Large intestine (tissue), 12 donors: ENCODE measurements at places on chromosomes 5 and 9. TPM values are rescaled to one million over a fixed set of nuclear protein-coding genes. Genes with fewer than 3 reads are reported as not detected.

- H3K4me3 ChIP-seq, result no peak overlapping the region
- H3K27me3 ChIP-seq, result no peaks in the 10 kb centered on the region
- DNase-seq, result no peak
- no peak overlapping the region for H3K27ac ChIP-seq
- no peaks in the 10 kb centered on the region for H3K36me3 ChIP-seq
Observed at GRCh38 chr5:73796164-73797131, 170.5 kb downstream of the ARHGEF28 start.

- DNase-seq, result no peak
- no peak overlapping the region for H3K4me3 ChIP-seq
- no peaks in the 10 kb centered on the region for H3K36me3 ChIP-seq
- H3K27ac ChIP-seq, result no peak overlapping the region
Observed at GRCh38 chr5:138105709-138106108, 21.9 kb downstream of the WNT8A start.

DNA sequence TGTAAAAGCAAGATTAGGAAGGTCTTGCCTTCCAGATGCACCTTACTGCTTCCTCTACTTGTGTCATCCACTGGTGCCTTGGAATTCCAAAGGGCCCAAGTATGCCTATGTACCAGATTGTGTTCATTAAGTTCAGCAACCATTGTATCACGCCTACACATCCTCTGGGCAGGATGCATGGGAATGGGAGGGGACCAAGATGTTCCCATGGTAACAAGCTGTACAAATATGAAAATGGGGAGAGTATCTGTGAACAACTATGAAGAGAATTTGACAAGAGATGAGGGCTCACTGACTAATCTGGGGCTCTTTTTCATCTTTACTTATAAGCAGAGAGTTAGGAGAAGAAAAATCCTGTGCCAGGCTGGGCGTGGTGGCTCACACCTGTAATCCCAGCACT, 137.8 kb upstream of the MAP1B start:
- no peaks in the 10 kb centered on the region for H3K27me3 ChIP-seq
- no peaks in the 10 kb centered on the region for H3K36me3 ChIP-seq
- H3K4me1 ChIP-seq, result no peaks in the 10 kb centered on the region
- H3K27ac ChIP-seq, result no peak overlapping the region

DNA sequence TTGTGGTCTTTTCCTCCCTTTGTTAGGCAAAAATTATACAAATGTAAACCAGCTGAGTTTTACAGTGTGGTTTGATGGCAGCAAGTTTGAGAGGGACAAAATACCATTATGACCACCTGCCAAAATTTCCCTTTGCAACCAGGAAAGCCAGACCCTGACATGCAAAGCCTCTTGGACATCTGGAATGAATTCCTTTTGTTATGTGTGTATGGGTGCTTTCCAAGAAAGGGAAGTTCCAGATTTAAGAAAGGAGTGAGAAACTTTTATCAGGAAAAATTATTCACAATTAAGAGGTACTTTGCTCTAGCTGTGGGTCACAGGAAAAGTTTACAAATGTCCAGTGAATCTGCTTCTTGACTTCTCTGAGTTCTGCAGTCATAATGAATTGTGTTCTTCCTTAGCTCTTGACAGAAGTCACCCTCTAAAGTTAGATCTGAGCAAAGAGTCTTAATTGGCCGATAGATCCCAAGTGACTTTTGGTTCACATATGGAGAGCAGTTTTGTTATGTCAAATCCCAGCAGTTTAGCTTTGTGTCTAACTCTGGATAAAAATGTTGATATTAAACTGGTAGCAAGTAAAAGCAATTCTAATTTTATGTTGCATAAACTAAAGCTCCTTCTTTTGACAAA, 295.9 kb upstream of the ZNF608 start:
- H3K4me3 ChIP-seq, result no peak overlapping the region
- H3K36me3 ChIP-seq, result no peaks in the 10 kb centered on the region
- no peaks in the 10 kb centered on the region for H3K4me1 ChIP-seq
- DNase-seq, result no peak

DNA sequence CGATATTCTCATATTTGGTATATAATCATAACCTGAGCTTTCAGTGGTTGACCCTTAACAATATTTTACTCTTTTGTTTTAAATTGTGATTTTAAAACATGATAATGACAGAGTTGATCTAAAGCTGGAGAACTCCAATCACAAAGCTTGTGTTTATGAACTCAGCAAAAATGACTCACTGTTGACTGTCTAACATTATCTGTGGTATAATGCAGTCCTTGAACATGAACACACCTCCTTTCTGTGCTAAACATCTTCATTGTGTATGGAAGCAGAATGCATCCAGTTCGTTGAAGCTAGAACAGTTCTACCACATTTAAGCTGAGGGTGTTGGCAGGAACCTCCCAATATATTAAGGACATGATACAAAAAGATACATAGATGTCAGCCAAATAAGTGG, 1030.2 kb upstream of the SEMA6A start:
- no peak overlapping the region for H3K4me3 ChIP-seq
- no peak for DNase-seq
- no peaks in the 10 kb centered on the region for H3K27me3 ChIP-seq

DNA sequence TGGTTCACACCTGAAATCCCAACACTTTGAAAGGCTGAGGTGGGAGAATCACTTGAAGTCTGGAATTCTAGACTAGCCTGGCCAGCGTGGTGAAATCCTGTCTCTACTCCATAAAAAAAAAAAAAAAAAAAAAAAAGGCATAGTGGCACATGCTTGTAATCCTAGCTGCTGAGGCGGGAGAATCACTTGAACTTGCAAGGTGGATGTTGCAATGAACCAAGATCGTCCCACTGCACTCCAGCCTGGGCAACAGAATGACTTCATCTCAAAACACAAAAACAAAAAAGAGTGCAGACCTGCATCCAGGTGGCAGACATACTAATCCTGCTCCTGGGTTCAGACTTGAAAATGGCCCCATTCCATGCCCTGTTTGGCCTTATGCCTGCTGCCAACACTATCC, 21.8 kb upstream of the ADAMTS19 start:
- no peaks in the 10 kb centered on the region for H3K4me1 ChIP-seq
- no peak overlapping the region for H3K4me3 ChIP-seq
- no peaks in the 10 kb centered on the region for H3K36me3 ChIP-seq
- no peaks in the 10 kb centered on the region for H3K27me3 ChIP-seq

DNA sequence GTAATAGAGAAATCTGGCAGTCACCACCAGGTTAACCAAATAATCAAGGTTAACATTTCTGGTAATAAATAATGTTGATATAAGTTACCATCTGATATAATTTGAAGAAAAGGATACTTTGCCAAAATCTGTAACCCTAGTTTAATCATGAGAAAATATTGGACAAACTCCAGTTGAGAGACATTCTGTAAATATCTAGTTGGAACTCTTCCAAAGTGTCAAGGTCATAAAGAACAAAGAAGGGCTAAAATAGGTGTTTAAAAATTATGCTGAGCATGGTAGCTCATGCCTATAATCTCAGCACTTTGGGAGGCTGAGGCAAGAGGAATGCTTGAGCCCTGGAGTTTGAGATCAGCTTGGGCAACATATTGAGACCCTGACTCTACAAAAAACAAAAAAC, 253.3 kb downstream of the MRPS30 start:
- H3K36me3 ChIP-seq, result no peaks in the 10 kb centered on the region
- no peak for DNase-seq
- no peaks in the 10 kb centered on the region for H3K27me3 ChIP-seq

DNA sequence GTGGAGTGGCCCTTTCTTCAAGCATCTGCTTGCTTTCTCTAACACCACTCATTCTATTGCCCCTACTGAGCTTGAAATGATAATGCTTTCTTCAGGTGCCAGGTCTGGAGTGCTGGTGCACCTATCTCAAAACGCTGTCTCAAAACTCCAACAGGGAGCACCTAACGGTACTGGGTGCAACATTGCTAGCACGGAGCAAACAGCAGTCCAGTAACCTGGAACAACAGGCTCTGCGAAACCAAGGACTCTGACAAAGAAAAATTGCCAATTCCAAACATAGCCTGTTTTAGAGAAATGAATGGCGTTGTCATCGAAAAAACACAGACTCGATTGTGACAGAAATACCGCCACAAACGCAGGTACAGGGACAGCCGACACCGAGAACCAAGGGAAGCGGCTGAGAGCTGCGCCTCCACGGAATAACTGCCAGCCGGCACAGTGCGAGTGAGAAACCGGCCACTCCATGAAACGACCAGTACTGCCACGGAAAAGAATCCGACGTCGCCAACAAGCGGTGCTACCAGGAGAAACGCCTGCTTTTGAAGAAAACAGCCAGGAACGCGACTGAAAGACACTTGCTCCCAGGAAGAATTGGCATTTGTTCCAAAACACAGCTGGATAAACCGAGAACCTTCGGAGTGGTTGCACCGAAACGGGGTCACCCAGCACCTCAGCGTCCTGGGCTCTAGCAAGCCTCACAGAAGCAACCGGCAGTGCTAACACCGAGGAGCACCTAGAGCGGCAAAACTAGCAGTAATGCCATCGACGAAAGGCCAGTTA, 3.1 kb downstream of the ANXA2R start:
- H3K36me3 ChIP-seq, result no peaks in the 10 kb centered on the region
- H3K4me3 ChIP-seq, result no peak overlapping the region
- peaks cover 28% of the 10 kb centered on the region for H3K4me1 ChIP-seq
- DNase-seq, result no peak
- peaks cover 96% of the 10 kb centered on the region for H3K27me3 ChIP-seq

GRCh38 chr5:141529002-141529401, 40.1 kb downstream of the PCDHGC5 start:
- H3K27me3 ChIP-seq, result no peaks in the 10 kb centered on the region
- peaks cover 17% of the 10 kb centered on the region for H3K4me1 ChIP-seq

- peaks cover 3% of the 10 kb centered on the region for H3K4me1 ChIP-seq
- peaks cover 1% of the 10 kb centered on the region for H3K36me3 ChIP-seq
- DNase-seq, result no peak
- no peaks in the 10 kb centered on the region for H3K27me3 ChIP-seq
- H3K4me3 ChIP-seq, result no peak overlapping the region
Observed at GRCh38 chr9:94922098-94922607, 195.7 kb downstream of the AOPEP start.

GRCh38 chr5:139387611-139388197, 2.0 kb downstream of the MZB1 start:
- no peak overlapping the region for H3K4me3 ChIP-seq
- peaks cover 46% of the 10 kb centered on the region for H3K4me1 ChIP-seq
- no peak overlapping the region for H3K27ac ChIP-seq
- H3K27me3 ChIP-seq, result peaks cover 8% of the 10 kb centered on the region

DNA sequence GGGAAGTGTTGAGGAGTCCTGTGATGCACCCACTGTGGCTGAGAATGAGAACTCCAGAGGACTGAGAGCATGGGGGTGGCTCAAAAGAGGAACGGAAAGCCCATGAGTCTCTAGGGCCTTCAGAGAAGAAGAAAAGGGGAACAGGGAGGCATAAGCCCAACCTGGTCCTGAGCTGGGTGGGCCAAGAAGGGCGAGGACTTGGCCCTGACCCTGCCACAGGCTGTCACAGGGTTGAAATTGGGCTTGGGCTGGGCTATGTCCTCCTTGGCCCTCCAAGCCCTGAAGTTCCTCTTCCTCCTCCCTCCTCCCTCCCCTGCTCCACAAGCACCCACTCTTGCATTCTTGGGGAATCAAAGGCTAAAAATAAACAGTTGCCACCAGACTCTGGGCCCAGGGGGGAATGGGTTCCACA, 49.3 kb upstream of the PPARGC1B start:
- no peak overlapping the region for H3K27ac ChIP-seq
- H3K4me3 ChIP-seq, result no peak overlapping the region
- no peak for DNase-seq
- peaks cover 11% of the 10 kb centered on the region for H3K4me1 ChIP-seq
- no peaks in the 10 kb centered on the region for H3K36me3 ChIP-seq
- H3K27me3 ChIP-seq, result no peaks in the 10 kb centered on the region

DNA sequence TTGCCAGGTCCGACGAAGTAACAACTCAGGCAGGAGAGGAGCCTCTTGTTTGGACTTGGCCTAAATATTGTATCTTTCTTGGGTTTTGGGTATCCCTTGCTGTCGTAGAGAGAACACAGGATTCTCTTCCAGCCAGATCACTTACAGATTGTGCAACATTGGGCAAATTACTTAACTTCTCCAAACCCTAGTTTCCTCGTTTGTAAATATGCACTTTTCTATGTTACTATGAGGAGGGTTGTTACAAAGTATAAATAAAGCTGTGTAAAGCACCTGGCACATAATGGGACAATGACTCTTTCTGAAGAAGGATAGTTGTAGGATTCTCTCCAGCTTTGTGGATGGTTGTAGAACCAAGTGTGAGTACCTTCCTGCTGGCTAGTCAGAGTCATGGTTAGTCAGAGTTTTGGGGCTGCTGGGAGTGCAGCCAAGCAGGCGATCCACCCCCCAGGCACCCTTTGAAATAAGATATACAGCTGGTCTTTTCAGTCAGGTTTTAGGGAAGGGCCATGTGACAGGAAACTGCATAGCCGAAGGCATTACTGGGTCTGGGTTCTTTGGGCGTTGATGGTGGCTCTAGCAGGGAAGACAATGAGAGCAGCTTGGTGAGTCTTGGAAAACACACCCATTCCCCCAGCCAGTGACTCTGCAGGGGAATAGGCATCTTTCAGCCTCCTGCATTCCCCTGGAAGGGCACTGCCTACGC, 49.9 kb upstream of the GDNF start:
- DNase-seq, result no peak
- H3K27me3 ChIP-seq, result no peaks in the 10 kb centered on the region
- no peaks in the 10 kb centered on the region for H3K4me1 ChIP-seq
- H3K4me3 ChIP-seq, result no peak overlapping the region
- H3K36me3 ChIP-seq, result no peaks in the 10 kb centered on the region

DNA sequence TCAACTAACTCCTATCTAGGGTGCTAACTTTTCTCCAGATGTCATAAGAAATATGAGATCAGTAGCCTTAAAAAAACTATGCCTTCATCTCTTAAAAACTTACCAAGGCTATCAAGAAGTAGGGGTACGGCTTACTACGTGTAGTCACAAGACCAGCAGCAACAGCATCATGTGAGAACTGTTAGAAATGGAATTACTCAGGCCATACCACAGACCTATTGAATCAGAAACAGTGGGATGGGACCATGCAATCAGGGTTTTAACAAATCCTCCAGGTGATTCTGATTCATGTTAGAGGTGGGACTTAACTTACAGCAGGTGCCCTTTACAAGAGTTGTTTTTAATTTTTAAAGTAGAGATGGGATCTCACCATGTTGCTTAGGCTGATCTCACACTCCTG, 4.6 kb downstream of the IFNE start:
- no peak overlapping the region for H3K27ac ChIP-seq
- H3K27me3 ChIP-seq, result no peaks in the 10 kb centered on the region
- no peaks in the 10 kb centered on the region for H3K4me1 ChIP-seq
- H3K36me3 ChIP-seq, result no peaks in the 10 kb centered on the region

The F12 gene
- 1.0 TPM for polyA plus RNA-seq

The GHR gene
- 10.5 TPM for polyA plus RNA-seq

The EIF4E1B gene
- not detected for polyA plus RNA-seq

The SLC9A3 gene
- 203 TPM for polyA plus RNA-seq

The CD180 gene
- polyA plus RNA-seq, result 1.1 TPM

The IGFBPL1 gene
- 3.8 TPM for polyA plus RNA-seq

The GKAP1 gene
- 15.4 TPM for polyA plus RNA-seq

The BNIP1 gene
- 12.0 TPM for polyA plus RNA-seq

The GAS1 gene
- 23.6 TPM for polyA plus RNA-seq

The CD14 gene
- 13.2 TPM for polyA plus RNA-seq

The CDH10 gene
- polyA plus RNA-seq, result 0.52 TPM

The ZNF883 gene
- polyA plus RNA-seq, result 2.6 TPM
